Pons (tissue), 1 donor: ENCODE measurements at places on chromosomes 2 and 18.
A peak's percentile ranks its signal among the peaks of the same experiment; 100 is the strongest.

- DNase-seq: no peak
Observed at GRCh38 chr2:134280231-134280630, 26.4 kb downstream of the MGAT5 start.

DNA sequence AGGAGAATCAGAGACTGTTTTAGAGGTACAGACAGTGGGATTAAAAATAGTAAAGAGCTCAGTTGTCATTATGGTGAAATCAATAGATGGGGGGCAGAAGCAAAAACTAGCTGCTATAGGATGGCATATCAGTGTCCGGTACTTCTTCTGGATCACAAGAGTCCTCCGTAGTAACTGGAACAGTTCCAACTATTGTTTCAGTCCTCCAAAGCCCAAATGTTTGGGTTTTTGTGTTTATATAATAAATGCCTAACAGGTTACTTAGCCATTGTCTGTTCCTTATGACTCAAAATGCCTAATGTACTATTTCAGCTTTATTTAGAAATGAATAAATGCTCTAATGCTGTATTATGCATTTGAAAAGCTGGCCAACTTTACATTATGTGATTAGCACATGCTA, 401.2 kb downstream of the PTH2R start:
- DNase-seq: no peak

- DNase-seq: peak; percentile 72
Observed at GRCh38 chr2:165239230-165239629, at the start of gene SCN2A. SCN2A (plus strand) TSS chr2:165239414; CDS start chr2:165295824, 56,410 bp downstream.

- no peak for DNase-seq
Observed at GRCh38 chr2:231036578-231037106, 681 bp upstream of the C2orf72 start.

DNA sequence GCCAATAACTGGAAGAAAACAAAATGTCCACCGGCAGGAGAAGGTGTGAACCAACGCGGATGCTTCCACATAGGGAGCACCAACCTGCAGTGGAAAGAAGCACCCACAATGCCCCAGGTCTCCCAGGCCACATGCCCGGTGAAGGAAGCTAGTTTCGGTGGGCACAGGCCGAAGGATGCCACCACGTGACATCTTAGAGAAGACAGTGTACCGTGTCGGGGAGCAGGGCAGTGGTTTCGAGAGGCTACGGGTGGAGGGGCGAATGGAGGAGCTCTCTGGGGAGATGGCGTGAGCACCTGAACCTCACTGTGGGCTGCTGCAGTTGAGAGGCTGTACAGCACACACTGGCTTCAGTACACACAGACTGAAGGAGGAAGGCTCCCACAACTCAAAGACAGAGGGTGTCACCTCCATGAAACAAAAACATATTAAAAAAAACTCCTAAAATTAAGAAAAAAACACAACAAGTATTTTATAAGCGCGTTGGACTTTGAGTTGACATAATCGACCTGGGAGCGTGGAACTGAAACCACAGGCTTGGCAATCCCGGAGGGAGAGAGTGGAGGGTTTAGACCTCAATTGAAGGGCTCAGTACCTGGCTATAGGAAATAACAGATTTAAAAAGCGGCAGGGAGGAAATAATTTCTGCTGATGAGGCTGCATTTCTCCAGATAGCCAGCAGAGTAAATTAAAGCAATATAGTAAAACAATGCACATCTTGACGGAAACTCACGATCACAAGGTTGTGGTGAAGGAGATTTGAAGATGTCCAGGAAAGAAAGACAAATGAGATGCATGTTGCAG, 160.1 kb downstream of the RTP5 start:
- DNase-seq: no peak

- peak; percentile 44 for DNase-seq
Observed at GRCh38 chr2:55518841-55519165, 715 bp upstream of the CFAP36 start.

GRCh38 chr2:46171411-46171953, 125.7 kb upstream of the EPAS1 start:
- no peak for DNase-seq

GRCh38 chr2:120231974-120232635, 8.9 kb upstream of the TMEM185B start:
- DNase-seq: peak; percentile 41
